DMS153 (cell line): ENCODE measurements at places on chromosomes 7 and 10.
A peak's percentile ranks its signal among the peaks of the same experiment; 100 is the strongest.

DNA sequence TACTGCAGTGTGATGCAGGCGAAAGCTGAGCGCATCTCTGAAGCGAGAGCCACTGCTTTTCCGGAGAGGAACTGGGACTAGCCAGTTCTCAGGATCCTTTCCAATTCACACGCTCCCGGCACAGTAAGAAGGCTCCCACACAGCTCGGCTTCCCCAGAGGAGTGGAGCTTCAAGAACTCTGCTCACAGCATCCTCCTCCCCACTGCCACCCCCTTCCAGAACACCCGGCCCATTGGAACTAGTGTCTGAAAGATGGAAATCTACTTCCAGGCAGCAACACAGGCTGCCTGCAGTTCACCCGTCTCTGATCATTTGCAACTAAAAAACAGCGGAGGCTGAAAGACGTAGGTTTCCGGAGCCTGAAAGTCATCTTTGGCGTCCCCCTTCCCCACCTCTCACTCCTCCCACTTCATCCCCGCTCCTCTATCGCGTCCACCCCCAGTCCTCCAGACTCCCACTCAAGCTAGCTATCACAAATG is at the start of gene DGKB:
Gene DGKB (minus strand): TSS at position 163 of the 479 bp plus-strand sequence.
- DNase-seq = peak; percentile 51

DNA sequence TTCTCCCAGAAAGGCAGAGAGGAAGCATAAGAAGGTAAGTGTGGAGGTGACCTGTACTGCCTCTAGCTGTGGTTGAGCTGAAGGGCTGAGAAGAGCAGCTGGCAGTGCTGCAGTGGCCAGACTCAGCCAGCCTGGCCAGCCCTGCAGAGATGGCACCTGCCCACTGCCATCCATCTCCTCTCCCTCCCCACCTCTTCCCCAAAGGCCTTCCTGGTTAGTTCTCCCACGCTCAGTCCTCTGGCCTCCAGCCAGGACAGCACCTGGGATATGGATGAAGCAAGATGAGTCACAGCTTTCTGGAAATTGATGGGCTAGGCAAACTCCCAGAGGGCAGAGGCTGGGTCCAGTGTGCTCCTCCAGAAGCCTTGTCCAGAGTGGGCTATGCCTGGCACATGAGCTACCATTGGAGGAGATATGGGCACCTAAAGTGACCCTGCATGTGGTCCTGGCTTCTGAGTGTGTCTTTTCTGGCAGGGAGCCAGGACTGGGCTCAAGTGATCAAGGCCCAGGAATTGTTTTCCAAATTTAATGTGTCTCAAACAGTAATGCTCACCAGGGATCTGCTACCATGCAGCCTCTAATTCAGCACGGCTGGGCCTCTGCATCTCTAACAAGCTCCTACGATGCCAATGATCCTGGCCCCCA is 81.0 kb upstream of the CACUL1 start:
- DNase-seq = peak; percentile 83

DNA sequence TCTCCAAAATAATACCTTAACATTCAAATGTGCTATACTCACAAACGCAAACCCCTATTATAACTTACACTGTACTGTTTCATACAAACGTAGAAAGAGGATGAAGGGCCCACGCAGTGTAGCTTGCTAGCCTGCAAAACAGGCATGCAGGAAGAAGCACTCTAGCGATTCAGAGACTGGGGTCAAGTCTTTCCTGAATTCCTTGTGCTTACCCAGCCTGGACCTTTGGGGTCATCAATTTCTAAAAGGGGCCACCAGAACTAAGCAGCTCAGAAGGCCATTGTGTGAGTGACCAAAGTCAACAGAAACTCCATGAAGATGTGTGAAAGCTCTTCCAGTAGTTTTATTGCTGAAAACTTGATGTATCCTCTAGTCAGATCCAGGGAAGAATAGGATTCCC is 111.9 kb downstream of the SVIL start:
- no peak for DNase-seq

GRCh38 chr10:14573666-14574261 is 200.9 kb downstream of the FAM107B start:
- DNase-seq = no peak

- DNase-seq = no peak
Observed at GRCh38 chr10:96683065-96683464, 37.2 kb downstream of the PIK3AP1 start.

- no peak for DNase-seq
Observed at GRCh38 chr7:73932364-73932763, 71.4 kb downstream of the TMEM270 start.

DNA sequence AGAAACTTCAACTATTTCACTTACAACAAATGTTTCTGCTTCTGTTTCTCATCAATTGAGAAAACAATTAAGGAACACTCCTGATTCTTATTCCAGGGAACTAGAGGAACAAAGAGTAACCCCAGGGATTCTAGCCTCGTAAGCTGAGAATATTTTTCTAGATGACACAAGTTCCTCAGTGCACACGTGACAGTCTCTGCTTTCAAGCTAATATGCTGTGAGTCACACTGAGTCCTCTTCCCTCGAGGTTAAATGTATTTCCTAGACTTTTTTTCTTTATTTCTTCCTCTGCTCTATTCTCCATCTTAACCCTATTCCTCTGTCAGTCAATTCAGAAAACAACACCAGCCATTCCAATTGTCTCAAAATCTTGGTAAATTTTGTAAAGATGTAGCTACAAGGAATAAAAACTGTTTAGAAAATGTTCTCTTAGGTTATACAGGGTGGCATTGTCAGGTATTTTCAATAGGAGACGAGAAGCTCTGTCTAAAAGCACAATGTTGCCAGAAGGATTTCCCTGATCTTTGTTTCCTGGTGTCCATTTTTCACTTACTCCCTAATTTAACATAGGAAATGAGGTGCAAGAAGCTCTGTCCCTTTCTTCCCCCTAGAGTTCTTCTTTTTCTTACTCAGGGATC is 5.8 kb upstream of the C1GALT1 start:
- peak; percentile 63 for DNase-seq

DNA sequence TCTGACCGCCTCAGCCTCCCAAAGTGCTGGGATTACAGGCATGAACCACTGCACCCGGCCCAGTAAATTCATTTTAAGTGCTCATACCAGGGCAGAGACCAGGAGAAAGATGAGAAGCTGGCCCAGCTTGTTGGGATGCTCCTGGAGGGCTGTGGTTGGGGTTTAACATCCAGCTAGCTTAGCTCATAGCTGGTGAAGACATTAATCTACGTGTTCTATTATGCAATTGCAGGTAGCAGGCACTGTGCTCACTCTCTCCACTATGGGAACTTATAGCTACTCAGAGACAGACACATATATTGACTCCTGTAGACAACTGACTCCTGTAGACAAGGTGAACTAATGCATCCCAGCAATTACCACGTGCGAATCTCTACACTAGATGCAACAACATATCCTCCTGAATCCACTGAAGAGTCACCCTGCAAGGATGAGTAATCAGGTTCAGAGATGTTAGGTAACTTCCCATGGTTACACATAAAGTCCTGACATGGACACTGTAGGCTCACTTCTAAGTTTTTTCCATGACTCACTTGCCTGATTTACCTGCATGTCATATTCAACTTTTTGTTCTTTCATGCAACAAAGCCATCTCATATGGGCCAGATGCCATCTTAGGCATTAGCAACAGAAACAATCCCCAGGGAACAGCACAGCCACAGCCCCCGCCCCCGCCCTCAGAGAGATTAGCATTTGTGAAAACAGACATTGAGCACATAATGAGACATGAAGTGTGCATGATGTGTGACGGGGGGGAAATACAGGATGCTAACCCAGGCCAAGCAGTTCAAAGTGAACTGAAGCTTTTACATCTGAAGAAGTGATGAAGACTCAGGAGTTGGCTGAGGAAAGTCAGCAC is 37.2 kb downstream of the ERLIN1 start:
- no peak for DNase-seq

GRCh38 chr7:77403957-77404356 is 12.2 kb downstream of the GSAP start:
- no peak for DNase-seq

DNA sequence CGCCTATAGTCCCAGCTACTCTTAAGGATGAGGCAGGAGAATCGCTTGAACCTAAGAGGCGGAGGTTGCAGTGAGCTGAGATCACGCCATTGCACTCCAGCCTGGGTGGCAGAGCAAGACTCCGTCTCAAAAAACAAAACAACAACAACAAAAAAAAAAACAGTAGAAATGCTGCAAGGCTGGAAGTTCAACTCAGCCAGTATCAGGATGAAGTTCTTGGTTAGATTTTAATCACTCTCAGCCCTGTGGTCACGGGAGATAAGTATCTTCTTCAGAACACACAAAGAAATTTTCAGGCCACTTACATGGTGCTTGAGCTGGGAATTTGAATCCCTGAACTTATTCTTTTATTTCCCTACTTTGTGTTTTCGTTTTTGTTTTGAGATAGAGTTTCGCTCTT is 120.4 kb downstream of the MARCHF5 start:
- no peak for DNase-seq

DNA sequence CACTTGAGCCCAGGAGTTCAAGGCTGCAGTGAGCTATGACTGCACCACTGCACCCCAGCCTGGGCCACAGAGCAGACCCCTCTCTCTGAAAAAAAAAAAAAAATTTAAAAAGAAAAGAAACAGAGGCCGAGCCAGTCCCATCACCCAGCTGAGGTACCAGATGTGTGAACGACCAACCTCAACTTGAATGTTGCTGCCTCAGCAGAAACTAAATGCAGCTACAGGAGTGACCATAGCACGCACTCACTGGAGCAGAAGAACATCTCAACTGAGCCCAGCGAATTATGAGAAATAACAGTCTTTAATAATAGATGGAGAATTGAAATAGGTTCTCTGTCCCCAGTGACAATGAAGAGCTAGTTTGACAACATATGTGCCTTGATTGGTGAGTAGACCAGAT is 53.1 kb upstream of the ST8SIA6 start:
- DNase-seq = no peak

- no peak for DNase-seq
Observed at GRCh38 chr10:17199351-17199804, 2.1 kb downstream of the TRDMT1 start.

DNA sequence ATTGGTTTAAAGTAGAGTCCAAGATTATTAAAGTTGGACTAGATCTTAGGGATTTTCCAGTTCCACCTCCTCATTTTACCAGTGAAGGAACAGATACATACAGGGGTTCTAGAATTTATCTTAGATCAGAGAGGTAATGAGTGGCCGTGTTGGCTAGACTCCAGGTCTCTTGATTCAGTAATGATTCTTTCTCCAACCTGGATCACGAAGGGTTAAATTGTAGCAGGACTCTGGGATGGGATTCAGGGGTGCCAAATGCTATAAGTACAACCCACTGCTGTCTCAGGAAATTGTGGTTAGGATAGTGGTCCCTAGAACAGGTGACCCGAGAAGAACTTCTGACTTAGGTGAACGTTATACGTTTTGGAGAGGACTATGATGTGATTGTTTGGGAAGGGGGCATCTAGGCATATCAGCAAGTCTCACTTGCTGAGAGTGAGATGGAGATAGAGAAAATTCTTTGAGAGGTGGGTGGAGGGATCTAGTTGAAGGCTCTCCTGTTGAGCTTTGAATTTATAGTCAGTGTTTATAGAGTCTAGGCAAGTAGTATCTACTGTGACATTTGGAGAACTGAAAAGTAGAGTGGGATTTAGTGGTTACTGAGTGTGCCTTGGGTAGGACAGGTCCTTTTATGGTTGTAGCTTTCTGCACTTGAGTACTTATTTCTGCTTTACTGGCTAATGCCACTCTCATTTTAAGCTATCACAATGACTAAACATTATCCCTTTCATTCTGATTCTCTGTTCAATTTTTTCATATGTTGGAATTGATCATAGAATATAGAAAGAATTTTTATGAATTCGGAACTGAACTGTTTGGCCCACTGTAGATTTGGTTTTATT is 58.3 kb downstream of the ST7 start:
- DNase-seq = no peak

- no peak for DNase-seq
Observed at GRCh38 chr10:49186613-49187012, 1.6 kb downstream of the TMEM273 start.

- DNase-seq = no peak
Observed at GRCh38 chr7:4212376-4212775, 469.7 kb upstream of the FOXK1 start.

GRCh38 chr7:145382762-145383161 is 546.9 kb upstream of the TPK1 start:
- DNase-seq = no peak

GRCh38 chr10:5737352-5737751 is 52.7 kb downstream of the TASOR2 start:
- no peak for DNase-seq

GRCh38 chr10:132449051-132449810 is 52.2 kb downstream of the PWWP2B start:
- no peak for DNase-seq

GRCh38 chr7:139049936-139050335 is 14.1 kb upstream of the ZC3HAV1L start:
- no peak for DNase-seq

DNA sequence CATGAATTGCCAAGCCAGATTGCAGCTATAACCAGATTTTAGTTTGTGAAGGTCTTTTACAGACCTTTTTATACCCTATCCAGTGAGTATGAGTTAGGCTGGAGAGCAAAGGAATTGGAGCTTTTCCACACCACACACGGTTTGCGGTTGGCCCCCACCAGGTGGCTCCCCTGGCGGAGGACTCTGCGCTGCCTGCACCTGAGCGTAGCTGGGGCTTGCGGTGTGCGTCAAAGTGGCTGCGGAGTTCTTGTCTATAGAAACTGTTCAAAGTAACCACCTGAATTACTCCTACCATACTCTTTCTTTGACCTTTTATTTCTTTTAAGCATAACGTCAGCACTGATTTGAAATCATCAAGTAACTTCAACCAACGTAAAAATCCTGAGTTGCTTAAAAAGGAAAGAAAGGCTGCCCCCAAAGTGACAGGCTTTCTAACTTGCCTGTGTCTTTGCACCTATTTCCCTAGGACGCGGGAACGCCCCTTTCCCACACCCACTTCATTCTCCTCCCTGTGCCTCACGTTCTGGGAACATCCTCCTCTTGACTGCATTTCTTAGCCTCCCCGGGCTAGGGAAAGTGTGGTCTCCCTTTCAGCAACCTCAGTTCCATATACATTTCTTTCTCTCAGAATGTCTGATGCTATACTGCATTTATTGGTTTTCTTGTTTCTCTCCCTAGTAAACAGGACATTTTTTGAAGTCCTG is 47.6 kb upstream of the TMEM72 start:
- no peak for DNase-seq

DNA sequence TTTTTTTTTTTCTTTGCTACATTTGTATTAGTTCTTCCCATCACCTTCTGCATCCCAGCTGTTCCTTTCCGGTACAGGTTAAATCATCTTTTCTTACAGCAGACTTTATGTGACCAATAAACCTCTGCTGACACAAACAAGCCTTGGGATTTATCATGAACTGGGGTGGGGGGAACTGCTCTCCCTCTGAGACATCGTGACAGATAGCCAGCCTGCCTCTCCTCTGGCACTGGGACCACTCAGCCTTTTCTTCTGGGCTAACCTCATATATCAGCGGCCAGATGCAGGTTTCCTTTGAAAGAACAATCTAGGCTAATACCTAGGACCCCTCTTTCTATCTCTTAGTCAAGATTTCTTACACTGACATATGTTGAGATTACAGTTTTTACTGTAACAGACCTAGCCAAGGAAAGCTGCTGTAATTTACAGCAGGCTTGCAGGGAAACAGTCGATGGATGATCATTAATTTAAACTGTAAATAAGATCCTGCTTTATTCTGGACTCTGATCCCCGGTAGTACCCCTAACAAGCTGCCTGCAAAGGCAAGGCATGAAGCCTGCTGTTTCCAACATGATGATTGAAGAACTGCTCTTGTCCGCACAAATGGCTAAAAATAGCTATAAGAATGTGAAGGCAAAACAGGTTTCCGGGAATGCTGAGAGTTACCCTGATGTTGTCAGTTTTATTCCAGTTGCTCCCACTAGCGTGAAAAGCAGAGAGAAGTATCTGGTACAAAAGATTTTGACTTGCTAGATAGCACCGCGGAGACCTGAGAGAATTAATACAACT is 338.7 kb downstream of the SORCS1 start:
- no peak for DNase-seq
